ENCODE measurements at places on chromosomes 12 and 14.

GRCh38 chr14:22820731-22821130, 5.5 kb upstream of the SLC7A7 start:
- no peak for DNase-seq

DNA sequence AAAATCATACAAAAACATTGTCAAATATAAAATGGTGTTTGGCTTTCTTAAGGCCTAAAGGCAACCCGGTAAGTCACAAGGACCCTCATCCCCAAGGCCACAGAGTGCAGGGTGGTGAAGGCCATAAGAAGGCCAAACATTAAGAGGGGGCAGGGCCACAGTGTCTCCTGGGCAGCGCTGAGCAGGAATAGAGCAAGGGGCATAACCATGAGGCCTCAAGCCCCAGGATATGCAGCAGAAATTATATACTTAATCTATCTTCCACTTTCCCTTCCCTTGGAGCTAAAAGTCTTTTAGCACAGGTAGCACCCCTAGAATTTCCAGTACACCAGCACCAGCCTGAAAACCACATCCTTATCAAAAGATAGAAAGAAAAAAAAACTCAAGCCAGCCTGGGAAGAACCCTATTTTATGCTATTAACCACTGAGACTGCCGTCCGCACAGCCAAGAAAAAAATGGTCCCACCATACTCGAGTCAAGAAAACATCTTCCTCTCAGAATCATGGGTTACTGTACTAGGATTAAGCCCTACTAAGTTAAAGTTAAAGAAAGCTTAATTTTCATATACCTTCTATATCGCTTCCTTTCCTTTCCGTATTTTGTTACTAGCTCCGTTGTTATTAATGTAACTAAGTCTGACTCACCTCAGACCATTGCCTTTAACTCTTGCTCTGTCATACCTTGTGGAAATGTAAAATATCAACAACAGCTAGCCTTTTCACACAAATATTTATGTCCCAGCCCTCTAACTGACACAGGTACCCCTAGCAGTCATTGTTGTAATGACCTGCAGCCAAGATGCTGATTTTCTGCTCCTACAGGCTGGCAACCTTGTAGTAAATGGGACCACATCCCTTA, 20.1 kb downstream of the KLRK1 start:
- no peak for DNase-seq

DNA sequence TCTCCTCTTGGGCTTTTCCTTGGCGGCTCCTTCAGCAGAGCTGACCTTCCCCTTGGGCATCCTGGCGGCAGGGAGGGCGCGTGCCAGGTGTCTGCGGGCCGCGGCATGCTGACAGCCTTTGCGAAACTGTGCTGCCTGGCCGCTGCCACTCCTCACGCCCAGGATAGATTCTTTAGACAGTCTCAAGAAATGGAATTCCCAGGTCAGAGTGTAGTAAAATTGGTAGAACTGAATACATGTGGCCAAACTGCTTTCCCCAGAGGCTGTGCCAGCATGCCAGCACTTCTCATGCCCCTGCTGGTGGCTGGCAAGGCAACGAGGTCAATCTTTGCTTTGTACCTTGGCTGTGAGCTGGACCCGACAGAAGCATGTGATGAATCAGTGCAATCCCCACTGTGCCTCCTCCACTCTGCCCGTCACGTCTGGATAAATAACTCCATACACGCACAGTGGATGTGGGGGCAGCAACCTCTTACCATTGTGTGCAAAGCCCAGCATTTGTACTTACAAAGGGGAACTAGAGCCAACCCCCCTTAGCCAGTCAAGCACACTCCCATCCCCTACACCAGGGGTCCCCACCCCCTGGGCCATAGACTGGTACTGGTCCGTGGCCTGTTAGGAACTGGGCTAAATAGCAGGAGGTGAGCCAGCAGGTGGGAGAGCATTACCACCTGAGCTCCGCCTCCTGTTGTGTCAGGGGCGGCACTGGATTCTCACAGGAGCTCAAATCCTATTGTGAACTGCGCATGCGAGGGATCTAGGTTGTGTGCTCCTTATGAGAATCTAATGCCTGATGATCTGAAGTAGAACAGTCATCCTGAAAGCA, 90.9 kb downstream of the ACTN1 start:
- no peak for DNase-seq

DNA sequence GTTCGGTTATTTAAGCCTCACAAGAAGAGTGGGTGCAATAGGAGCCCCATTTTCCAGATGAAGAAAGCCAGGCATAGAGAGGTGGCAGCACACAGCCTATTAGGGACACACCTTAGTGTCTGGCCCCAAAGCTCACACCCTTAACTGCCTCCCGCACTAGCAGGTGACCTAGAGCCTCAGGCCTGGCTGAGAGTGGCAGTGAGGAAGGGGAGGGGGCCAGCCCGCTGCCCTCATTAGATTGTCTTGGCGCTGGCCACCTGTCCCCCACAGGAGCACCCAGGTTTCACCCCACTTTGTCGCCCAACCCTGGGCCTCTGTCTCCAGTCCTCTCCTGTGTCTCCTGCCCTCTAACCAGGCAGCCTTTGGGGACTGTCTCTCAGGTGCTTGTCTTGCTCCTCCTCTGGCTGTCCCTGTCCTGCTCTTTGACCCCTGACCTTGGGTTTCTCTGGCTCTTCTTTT, 18.5 kb upstream of the PGF start:
- no peak for DNase-seq

GRCh38 chr12:54266852-54267251, 13.1 kb downstream of the CBX5 start:
- no peak for DNase-seq

All from activated T-cell treated with anti-CD3 and anti-CD28 coated beads for 24 hours (primary cell).